ENCODE measurements at places on chromosomes 2 and 18.

GRCh38 chr2:135709992-135710391 is 31.7 kb upstream of the UBXN4 start:
- DNase-seq = peak; percentile 40

GRCh38 chr2:26318950-26319349 is 27.0 kb upstream of the SELENOI start:
- no peak for DNase-seq

DNA sequence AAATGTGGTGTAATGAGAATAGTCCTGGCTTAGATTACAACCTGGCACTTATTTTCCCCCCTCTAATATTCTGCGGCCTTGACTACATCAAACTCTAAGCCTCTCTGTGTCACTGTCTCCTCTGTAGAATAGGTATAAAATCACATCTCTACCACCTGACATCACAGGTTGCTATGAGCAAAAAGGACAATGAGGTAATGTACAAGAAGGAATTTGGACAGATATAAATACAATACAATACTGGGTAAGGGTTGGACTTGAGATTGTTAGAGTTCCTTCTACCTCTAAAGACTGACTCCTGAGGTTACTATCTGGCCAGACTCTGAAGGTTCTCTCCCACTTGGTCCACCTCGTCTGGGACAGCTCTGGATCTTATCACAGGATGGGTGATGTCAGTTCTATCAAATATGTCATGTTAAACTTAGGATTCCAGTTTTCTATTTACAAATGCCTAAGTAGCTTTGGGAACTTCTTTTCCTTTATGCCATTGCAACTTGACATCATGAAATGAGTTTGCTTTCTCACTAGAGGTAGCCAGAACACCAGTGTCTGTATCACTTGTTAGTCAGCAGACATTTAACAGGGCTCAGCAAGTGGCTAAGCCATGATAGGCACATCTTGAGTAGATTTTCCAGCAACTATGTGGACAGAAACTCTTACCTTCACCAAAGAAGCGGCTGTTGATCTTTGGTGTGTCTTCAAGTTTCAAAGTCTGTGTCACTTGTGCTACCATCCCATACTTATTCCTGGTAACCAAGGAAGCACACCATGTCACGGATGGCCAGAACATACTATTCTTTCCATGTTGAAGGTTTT is 9.5 kb downstream of the APOB start:
- DNase-seq = no peak

DNA sequence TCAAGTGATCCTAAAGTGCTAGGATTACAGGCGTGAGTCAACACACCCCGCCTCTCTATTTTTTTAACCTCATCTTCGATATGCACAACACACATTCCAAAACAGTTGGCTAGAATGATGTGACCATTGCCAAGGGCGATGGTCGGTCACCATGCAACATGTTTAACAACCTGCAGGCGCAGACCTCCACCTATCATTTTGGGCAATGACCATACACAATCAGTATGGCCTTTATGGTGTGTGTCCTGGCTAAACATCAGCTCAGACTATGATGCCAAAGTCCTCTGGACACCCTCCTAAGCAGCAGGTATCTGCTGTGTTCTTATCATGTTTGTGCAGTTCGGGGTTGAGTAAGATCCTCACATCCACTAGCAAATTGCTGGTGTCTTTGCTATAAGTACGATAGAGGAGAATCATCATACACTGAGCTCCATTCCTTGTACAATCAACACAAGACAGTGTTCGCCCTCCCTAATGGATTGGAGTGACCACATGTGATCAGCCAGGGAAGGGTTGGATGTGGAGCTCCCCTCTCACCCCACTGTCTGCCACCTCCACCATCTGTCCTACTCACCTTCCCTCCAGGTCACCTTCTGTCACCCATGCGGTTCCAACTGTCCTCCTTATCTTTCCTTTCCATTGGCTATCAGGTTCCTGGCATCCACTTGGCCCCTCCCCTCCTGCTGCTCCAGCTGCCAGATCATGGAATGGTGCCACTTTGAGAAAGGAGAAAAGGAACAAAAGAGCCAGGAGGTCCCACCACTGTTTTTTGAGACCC is 7.9 kb upstream of the RNF152 start:
- DNase-seq = no peak

DNA sequence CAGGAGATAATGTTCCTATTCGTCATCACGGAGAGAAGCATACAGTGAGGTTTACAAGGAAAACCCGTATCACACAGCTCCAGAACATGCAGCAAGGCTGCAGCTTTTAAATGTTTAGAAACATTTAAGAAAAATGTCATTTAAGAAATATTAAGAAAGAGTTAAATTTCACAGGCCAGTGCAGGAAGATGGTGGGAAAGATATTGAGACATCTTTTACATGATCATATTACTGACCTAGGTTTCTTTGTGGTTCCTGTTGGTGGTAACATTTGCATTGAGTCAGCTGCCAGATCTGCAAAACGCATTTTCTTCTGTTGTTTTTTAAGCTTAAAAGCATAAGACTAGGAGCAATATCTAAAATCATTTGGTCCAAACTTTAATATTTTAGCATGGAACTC is 44.9 kb downstream of the CPO start:
- peak; percentile 41 for DNase-seq

DNA sequence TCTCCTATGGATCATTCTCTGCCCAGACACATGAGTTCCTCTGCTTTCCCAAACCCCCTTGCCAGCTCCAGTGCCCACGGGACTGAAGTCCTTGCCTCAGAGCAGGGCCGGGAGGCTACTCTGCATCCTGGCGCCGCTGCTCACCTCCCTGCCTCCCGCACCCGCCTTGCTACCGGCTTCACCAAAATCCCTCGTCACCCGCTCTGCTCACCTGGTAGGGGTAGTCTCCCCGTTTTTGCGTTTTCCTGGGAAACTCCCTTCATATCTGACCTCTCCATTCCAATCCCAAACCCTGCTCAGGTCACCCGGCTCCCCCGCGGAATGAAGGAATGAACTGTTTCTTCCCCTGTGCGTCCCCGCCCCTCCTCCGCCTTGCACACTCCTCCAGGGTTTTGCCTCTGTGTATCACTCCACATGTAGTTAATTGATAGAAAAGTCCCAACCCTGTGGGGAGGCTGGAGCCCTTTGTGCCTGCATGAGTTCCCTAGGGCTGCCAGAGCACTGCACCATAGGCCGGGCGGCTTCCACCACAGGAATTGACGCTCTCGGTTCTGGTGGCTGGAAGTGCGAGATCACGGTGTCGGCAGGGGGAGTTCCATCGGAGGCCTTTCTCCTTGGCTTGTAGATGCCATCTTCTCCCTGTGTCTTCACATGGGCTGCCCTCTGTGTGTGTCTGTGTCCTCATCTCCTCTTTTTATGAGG is 2.0 kb upstream of the DGKD start:
- no peak for DNase-seq

DNA sequence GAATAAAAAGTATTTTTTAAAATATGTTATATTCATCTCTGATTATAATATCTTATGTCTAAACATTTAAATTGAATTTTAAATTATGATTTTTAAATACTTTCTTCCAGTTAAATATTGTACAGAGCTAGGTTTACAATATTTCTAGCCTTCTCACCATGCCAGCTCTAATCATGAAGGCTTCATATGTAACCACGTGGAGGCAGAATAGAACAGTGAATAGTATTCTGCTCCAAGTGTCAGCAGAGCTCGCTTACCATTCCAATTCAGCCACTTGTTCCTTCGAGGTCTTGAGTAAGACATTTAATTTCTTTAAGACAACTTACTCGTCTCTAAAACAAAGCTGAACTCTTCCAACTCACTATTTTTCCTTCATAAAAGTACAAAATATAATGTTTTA is 871.8 kb downstream of the SUCLG1 start:
- DNase-seq = no peak

DNA sequence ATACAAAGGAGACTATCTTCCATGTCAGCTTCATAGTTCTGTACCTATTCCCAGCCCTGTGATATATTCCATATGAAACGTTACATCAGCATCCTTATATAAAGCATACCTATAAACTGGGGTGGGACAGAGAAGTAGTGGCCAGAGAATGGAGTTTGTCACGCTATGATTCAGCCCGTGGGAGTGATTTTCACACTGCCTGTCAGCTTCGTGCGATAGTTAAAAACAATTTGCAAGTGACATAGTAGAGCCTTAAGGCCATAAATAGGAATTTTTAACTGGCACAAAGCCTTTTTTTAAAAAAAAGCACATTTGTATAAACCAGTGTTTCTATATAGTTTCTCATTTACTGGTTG is 30.2 kb downstream of the PKP4 start:
- DNase-seq = peak; percentile 49

- DNase-seq = no peak
These were observed 13.3 kb downstream of the UBE2F start for GRCh38 chr2:237980087-237980486.
